Right renal cortex interstitium (tissue), 3 donors: ENCODE measurements at places on chromosomes 7 and 10.

GRCh38 chr10:110723224-110723891 is 79.2 kb downstream of the RBM20 start:
- no peak for DNase-seq

- no peak for DNase-seq
These were observed 3.9 kb upstream of the VGF start for GRCh38 chr7:101169110-101169837.

DNA sequence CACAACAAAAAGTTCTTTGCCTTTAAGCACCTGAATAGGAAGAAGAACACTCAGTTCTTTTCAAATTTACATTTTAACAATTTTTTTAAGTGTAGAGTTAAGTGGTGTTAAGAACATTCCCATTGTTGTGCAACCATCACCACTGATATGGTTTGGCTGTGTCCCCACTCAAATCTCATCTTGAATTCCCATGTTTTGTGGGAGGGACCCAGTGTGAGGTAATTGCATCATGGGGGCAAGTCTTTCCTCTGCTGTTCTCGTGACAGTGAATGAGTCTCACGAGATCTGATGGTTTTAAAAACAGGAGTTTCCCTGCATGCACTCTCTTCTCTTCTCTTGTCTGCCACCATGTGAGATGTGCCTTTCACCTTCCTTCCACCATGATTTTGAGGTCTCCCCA is 155.7 kb downstream of the PLXNA4 start:
- DNase-seq, result no peak

DNA sequence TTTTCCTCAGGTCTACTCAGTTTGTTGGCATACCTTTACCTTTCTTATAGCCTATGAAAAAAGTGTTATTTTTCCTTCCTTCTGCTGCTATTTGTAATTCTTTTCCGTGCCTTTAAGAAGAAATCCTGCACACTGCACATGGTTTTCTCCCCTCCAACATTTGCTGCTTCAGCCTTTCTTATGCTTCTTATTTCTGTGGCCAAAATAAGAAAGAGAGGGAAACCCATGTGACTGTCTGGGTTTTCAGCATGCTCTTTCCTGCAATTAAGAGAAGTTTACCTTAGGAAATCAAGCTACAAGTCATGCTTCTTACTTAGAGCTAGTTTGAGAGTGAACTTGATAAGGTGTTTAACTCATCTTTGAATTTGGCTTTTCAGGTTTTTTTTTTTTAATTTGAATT is 11.0 kb downstream of the TBC1D12 start:
- no peak for DNase-seq

GRCh38 chr7:84076219-84076618 is 118.4 kb downstream of the SEMA3A start:
- no peak for DNase-seq

DNA sequence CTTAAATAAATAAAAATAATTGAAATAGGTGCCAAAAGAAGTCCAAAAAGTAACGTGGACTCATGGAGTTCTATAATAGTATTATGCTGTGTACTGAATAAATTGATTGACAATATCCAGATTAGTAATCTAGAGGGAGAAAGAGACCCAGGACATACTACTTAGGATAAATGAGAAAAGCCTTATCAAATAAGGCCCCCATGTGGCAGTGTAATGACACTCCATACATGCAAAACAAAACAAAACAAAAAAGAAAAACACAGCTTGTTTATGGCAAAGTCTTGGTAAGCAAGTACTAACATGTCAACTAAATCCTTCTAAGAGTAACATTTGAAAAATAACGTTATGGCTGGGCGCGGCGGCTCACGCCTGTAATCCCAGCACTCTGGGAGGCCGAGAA is 3.6 kb upstream of the RUNDC3B start:
- DNase-seq, result no peak

GRCh38 chr10:114749510-114749909 is 72.1 kb upstream of the FHIP2A start:
- no peak for DNase-seq

- DNase-seq, result no peak
These were observed 323.6 kb downstream of the GFRA1 start for GRCh38 chr10:115949282-115949844.

DNA sequence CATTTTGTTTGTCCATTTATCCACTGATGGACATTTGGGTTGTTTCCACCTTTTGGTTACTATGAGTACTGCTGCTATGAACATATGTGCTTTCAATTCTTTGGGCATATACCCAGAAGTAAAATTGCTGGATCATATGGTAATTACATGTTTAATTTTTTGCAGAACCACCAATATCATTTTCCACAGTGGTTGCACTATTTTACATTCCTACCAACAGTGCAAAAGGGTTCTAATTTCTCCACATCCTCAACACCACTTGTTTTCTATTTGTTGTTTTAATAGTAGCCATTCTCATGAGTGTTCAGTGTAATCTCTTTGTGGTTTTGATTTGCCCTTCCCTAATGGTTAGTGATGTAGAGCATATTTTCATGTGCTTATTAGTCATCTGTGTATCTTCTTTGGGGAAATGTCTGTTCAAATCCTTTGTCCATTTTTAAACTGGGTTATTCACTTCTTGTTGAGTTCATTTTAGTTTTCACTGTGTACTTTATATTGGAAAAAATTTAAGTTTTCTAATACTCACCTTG is 101.9 kb downstream of the HIBADH start:
- no peak for DNase-seq

DNA sequence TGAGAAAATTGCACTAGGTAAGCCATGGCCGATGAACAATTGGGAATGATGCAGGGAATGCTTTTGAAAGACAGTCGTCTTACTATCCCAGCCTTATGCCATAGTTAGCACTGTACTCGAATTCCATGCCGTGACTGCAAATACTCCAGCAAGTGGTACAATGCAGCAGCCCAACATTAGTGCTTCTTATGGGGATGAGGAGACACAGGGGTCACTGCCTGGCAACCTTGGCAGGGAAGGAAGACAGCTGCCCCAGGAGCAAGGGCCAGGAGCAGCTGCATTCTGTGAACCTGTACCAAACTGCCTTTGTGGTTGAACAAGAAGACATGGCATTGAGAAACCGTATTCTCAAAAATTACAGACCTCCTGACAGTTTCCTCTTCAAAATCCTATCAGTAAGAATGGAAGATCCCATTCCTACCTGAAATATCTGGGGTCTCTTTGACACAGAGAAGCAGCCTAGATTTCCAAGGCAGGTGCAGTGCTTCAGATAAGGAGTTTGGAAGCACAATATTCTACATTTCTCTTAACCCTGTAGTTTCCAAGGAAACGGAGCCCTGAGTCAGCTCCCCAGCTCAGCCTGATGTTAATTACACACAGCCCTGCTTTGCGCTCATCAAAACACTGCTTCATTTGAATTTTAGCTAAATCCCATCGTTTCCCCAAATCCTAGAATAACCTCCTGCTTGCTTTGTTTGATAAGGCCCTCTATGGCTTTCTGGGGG is 49.0 kb upstream of the FRMD4A start:
- DNase-seq, result no peak

GRCh38 chr7:101678658-101679057 is 49.6 kb upstream of the MYL10 start:
- no peak for DNase-seq

DNA sequence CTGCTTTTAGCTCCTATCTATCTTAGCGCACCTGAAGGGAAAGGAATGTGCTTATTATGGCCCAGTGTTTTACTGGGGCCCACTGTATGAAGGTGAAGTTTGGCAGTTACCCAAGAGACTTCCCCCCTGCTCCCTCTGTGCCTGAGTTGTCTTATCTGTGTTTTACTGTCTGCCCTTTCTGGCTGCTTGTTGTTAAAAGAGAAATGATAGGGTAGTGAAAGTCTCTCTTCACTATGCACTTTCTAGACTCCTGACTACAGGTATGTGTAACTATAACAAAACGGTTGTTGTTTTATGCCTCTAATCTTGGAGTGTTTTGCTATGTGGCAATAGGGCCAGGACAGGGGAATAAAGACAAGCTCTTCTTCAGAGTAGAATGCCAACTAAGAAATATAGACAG is 326.9 kb downstream of the KIF20B start:
- no peak for DNase-seq

DNA sequence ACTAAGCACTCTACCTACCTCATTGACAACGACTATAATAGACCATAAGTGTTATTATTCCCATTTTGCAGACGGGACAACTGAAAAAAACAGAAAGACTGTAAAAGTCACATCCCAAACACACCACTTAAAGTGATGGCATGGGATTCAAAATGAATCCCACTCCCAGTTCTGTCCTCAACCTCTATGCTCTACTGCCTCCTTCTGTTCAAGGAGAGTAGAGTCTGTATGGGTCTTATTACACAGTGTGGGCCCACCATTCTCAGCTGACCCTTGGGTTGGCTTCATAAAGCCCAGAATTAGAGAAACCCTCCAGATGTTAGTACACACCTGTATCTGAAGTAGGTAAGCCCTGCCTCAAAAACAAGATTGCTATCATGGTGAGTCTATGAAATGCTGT is 102.2 kb downstream of the GRM8 start:
- DNase-seq, result no peak

- no peak for DNase-seq
These were observed 581.1 kb upstream of the AUTS2 start for GRCh38 chr7:69017208-69017607.

GRCh38 chr10:77031531-77032187 is 605.9 kb downstream of the KCNMA1 start:
- no peak for DNase-seq

DNA sequence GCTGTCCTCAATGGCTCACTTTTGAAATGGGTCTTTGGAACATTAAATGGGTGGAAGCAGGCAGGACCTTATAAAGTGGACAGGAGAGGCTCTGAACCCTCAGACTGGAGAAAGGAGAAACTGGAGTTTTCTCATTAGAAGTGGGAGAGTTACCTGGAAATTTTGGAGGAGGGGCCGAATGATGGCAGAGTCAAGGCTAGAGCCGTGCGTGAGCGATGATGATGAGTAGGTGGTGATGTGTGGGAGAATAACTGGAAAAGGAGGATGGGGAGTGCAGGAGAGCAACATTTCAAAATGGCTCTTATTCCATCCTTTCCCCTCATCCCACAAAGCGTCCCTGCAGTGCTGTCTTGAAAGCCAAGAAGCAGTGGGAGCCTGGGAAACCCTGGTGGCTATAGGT is 274.0 kb downstream of the LRMDA start:
- no peak for DNase-seq

DNA sequence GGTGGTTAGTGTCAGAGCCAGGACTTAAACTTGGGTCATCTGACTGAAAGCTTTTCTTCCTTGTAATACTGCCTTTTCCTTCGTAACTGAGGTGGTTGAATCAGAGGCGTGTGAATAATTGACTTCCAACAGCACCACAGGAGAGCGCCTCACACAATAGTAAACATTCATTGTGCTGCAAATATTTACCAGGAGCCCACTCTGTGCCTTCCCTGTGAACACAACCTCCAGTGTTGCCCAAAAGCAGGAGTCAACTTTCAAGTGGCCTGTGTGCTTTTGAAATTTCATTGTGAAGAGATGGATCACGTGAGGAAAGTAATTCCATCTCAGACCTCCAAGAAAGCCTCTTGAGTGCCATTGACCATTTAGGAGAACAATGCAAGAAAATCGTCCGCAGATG is 60.2 kb downstream of the ADRA2A start:
- DNase-seq, result no peak

DNA sequence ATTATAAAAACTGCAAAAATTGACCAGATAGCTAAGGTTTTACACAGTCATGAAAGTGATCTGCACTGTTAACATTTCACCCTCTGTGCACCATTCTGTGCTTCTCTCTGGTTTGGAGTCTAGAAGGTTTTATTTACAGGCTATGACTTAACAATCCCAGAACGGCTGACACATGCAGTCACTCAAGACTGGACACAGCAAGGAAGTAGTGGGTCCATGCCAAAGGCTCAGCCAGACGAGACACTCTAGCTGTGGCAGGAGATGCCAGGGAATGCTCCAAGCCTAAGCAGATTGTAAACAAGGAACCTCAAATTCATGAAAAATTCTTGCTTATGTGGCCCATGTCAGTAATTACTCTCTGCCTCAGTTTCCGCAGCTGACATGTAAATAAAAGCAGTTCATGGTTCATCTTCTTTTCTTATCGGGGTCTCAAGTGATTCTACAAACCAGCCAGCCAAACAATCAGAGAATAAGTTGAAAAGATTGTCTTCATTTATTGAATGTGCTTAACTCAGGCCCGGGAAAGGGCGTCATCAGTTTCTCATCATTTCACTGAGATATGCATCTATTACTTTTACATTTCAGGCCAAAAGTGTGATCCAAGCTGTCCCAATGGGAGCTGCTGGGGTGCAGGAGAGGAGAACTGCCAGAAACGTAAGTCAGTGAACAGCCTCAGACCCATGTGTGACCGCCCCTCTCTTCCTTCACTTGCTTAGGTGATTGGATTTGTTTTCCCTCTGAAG is 132.1 kb downstream of the EGFR start:
- no peak for DNase-seq

- no peak for DNase-seq
These were observed 102.5 kb upstream of the RPA3 start for GRCh38 chr7:7820939-7821338.

DNA sequence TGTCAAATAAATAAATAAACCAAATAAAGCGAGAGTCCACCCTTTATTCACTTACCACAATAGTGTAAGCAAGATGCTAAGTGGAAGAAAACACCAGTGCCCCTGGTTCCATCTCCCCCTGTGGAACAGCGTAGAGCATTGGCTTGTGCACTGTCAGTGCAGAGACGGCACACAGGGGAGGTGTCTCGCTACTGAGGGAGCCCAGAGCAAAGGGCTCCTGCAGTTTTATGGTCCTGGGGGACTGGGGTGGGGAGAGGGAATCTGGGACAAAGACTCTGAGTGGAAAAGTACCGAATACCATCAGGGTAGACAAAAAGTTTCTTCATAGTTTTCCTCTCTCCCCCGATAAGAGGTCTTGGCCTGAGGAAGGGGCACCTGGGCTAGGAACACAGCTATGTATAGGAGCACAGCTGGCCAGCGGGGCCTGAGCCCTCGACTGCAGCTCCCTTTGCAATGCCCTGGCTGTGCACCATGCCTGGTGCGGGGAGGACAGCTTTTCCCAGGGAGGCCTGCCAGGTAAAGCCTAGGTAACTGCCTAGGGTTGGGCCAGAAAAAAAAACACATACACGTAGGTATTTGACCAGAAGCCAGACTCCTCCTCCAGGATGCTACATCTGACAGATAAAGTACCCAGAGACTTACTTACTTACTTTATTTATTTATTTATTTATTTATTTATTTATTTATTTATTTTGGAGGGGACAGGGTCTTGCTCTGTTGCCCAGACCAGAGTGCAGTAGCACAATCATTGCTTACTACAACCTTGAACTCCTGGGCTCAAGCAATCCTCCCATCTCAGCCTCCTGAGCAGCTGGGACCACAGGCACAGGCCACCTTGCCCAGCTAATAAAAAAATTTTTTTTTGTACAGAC is 88.8 kb upstream of the KIF5B start:
- DNase-seq, result no peak

DNA sequence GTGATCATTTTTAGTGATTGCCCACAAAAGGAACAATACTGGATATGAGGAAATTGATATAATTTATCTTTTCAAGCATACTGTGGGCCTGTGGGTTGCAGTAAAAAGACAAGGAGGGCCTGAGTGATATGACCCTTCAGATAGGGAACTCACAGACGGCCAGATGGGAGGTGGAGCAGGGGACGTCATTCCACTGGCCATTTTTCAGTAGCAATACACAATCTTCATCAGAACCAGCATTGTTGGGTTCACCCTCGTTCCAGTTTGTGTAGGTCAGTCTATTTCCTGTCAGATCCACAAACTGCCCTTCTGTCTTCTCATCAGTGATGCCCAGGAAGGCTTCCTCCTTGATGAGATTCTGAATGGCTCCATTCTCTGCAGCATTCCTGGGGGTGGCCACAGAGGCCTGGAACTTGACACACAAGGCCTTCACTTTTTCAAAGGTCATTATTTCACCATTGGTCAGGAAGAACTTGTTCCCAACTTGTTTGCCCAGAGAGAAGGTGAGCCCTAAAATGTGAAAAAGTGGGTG is 4.5 kb downstream of the MBL2 start:
- DNase-seq, result no peak
